C1 segment of cervical spinal cord (tissue), 14 donors: ENCODE measurements at places on chromosomes 7 and 10.
A peak's percentile ranks its signal among the peaks of the same experiment; 100 is the strongest.

DNA sequence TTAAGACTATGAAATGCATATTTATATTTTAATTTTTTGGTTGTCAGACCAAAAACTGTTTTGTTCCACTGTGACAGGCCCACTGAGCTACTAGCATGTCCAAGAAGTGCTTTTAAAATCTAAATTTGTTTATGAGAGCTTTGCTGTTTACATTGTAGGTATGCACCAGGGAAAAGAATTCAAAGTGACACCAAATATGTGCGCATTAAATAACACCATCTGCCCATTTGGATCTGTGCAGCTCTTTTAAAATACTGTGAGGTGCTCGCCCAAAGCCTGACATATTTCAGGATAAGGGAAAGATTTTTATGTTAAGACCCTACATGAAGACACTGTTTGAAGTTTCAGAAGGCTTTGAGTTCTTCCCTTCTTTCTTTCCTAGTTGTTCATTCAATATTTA lies 162.9 kb downstream of the ST7 start:
- no peak for DNase-seq

DNA sequence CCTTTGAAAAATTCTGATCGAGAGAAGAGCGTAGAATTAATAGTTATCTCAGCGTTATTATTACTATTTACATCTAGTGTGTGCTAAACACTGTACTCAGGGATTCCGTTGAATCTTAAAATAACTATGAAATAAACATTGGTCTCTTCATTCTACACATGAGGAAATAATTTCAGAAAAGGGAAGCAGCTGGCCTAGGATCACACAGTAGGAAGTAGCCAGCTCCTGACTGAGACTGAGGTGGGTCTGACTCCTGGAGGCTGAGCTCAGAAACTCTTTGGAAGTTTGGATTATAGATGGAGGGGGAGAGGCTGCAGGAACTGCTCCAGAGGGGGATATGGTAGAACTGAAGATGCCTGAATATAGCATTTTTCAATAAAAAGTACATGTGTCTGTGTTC lies 183.9 kb upstream of the WDR11 start:
- DNase-seq = no peak

- peak; percentile 36 for DNase-seq
Measured at GRCh38 chr10:70405037-70405824, 1.3 kb downstream of the EIF4EBP2 start.

DNA sequence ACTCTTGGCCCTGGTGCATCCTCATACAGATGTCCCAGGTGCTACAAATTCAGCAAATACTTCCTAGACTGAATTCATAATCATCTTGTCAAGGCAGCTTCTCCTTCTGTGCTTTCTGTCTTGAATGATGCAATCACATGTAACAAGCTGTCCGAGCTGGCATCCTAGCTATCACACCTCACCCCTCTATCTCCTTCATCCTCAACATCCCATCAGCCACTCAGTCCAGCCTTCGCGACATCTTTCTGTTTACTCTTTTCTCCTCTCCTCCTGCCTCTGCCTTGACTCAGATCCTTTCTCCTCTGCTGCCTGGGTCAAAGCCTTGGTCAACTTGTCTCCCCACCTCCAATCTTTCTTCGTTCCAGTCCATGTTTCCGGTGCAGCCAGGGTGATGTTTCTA lies 240.4 kb upstream of the CELF2 start:
- DNase-seq = no peak

GRCh38 chr10:100357059-100357858 lies 10.2 kb downstream of the SCD start:
- no peak for DNase-seq

DNA sequence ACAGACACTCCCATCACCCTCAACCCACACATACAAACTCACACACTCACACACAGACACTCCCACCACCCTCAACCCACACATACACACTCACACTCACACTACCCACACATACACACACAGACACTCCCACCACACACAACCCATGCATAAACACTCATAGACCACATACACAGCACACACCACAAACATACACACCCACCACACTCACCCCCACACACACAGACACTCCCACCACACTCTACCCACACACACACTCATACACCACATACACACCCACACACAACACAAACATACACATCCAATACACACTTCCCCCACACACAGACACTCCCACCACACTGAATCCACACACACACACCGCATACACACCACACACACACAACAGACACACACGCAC lies 521.2 kb downstream of the TCERG1L start:
- DNase-seq = no peak

- DNase-seq = no peak
Measured at GRCh38 chr7:11341285-11341944, 367.7 kb downstream of the PHF14 start.

DNA sequence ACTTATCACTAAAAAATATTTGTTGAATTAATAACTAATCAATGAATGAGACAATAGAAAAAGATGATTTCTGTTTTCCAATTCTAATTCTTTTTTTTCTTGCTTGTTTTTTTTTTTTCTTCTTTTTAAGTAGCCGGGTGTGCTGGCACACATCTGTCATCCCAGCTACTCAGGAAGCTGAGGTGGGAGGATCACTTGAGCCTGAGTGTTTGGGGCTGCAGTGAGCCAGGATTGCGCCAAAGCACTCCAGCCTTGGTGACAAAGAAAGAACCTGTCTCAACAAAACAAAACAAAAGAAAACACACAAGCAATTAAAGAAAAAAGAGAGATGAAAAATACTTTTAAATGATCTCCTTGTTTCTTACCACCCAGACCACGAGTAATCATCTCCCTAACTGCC lies 1109.3 kb downstream of the REEP3 start:
- DNase-seq = no peak

DNA sequence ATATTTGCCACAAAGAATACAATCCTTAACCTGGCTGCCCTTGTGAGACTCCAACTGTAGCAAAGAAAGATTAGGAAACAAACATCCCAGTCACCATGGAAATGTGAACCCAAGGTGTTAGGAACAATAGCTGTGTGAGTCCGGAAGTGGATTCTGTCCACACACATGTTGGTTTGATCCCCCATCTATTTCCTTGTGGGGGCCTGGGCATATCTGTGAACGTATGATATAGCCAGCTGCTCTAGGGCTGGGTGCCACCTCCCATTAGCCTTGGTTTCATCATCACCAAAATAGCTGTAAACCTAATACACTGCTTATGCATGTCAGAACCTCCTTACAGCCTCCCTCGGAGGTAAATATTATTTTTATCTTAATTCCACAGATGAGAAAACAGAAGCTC lies 26.4 kb downstream of the GRK5 start:
- DNase-seq = no peak

DNA sequence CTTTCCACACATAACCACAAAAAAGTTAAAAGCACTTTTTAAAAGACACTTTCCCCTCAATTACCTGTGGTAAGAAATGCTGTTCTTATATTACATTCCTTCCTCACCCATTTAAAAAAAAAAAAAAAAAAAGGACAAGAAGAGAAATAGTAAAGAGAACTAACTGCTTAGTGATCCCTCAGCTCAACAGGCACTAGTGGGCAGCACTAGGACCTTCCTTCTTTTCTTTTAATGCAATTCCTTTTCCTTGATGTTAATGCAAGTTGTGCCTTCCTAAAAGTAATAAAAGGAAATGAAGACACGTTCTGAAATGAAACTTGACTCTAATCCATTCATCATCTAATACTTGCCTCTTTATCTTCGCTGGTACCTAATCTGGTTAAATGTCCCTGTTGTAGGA lies 189.7 kb downstream of the TCF7L2 start:
- no peak for DNase-seq

GRCh38 chr10:122189185-122189584 lies 81.9 kb upstream of the BTBD16 start:
- no peak for DNase-seq

- DNase-seq = no peak
Measured at GRCh38 chr7:34407586-34407985, 250.4 kb upstream of the NPSR1 start.

DNA sequence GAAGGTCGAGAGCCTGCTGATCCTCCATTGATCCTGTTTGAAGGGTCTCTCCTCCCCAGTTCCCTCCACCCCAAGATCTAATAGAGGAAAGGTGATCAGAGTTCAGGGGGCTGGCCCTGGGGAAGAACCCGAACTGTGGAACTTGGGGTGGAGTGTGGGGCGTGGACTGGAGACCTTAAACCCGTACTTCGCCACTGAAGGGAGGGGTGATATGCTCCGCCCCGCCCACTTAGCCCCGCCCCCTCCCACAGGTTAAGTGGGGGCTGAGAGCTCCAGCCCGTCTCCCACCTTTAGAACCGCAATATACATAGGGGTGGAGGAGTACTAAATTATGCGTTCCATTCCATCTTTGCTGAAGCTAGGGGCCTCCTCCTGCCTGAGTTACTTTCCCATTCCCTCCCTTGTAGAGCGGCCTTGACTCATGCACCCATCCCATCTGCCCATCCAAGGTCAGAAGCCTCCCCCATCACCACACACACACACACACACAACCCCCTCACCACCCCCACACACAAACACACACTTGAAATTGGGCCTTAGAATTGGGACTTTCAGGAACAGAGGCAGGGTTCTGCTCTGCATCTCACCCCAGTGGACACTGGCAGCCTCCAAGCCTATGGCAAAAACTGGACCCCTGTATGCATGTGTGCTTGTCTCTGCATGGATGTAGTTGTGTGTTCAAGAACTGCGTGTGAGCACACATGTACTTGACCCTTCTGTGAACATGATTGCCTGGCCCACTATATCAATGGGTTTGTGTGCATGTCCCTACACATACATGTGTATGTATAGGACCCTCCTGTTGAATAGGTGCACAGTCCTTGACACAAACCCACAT lies 991 bp downstream of the SEMA4G start:
- no peak for DNase-seq

DNA sequence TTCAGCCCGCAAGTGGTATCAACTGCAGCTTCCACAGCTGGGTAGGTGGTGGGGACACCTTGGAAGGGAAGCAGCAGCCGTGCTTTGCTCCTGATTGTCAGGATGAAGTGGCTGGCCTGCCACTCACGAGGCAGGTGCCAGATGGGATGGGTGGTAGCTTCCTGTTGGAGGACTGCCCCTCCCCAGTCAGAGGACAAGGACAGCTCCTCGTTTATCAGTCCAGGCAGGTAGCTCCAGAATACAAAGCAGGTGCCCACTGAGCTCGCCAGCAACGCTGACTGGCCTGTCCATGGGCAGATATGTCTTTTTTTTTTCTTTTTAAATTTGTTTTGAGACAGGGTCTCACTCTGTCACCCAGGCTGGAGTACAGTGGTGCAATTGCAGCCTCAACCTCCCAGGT lies 431.3 kb downstream of the GALNT17 start:
- no peak for DNase-seq

- no peak for DNase-seq
Measured at GRCh38 chr10:95247881-95248583, 42.8 kb downstream of the PDLIM1 start.

DNA sequence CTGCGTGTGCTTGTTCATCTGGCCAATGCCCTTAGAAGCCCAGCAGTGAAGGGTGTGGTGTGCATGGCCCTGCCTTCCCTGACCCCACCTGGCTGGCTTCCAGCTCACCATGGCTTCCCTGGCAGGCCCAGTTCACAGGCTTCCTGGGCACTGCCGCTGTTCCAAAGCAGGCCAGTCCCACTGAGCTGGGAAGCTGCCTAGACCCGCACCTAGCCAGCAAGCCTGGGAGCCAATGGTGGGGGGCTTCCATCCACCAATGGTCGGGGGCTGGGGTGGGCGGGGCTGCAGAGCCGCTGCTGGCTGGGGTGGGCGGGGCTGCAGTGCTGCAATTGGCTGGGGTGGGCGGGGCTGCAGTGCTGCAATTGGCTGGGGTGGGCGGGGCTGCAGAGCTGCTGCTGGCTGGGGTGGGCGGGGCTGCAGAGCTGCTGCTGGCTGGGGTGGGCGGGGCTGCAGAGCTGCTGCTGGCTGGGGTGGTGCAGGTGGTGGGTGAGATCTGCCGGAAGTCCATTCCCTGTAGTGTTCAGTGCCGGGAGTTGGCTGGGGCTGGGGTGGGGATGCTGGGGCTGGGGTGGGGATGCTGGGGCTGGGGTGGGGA lies 12.4 kb downstream of the CALY start:
- peak; percentile 21 for DNase-seq

- no peak for DNase-seq
Measured at GRCh38 chr7:4866528-4867496, 5.0 kb upstream of the PAPOLB start.

DNA sequence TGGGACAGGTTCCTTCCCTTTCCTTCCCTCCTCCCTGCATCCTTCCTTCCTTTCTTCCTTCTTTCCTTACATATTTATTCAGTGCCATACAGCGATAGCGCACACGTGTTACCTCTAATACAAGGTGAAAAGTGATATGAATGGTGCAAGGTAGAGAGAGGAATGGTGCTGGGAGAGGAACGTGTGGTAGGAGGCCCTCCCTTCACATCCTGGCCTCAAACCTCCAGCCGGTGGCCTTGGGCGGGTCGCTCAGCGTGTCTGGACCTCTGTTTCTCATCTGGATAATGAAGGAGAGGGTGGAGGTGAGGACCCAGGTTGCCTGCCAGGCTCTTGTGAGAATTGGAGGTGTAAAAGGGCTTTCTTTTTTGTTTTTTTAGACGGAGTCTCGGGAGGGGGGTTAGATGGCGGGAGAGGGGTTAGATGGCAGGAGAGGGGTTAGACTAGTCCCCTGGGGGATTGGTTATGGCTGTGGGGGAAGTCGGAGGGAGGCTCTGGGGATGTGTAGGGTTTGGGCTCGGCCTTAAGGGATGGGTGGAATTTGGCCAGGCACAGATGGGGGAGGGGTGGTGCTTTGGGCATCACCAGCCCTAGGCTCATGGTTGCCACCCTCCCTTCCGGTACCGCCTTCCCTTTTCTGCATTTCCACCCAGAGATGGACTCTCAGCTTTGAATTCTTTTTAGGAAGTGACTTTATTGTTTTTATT lies 14.9 kb downstream of the CHST3 start:
- no peak for DNase-seq

GRCh38 chr7:96322373-96322695 lies 436 bp upstream of the SLC25A13 start:
- DNase-seq = no peak

GRCh38 chr10:6136215-6137201 lies 47.7 kb downstream of the RBM17 start:
- no peak for DNase-seq

DNA sequence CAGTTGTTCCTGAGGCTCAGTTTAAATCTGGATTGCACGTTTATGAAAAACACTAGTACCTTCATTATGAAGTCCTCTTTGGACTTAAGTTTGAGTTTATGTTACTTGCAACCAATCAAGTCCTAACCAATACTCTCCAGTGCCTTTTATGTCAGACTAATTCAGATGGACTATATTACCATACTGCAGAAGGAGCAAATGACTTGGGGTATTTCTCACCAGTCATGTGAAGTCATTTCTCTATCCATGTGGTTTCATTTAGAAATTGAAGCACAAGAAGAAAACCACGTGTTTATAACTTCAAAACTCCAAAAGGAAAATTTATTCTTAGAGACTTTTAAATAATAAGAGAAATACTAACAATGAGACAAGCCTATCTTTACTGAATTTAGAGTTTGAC lies 201.6 kb downstream of the MBL2 start:
- DNase-seq = no peak

- no peak for DNase-seq
Measured at GRCh38 chr10:28445516-28445915, 87.4 kb upstream of the WAC start.

DNA sequence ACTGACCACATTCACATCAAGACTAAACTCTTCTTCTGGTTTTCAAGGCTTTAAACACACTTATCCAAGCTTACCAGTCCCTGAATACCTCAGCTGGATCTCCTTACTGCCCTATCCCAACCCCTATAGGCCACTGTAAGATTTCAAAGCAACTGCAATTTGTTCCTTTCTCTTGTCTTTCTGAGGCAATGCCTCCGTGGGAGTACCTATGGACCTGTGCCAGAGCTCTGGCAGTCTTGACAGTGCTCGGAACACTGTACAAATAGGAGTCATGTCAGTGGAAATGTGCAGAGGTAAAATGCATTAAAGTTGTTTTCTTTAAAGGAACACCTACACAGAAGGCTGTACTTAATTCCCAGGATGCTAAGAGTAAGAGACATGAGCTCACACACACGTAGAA lies 124.7 kb downstream of the CNOT4 start:
- DNase-seq = no peak
